ENCODE measurements at places on chromosomes 16 and 17.

DNA sequence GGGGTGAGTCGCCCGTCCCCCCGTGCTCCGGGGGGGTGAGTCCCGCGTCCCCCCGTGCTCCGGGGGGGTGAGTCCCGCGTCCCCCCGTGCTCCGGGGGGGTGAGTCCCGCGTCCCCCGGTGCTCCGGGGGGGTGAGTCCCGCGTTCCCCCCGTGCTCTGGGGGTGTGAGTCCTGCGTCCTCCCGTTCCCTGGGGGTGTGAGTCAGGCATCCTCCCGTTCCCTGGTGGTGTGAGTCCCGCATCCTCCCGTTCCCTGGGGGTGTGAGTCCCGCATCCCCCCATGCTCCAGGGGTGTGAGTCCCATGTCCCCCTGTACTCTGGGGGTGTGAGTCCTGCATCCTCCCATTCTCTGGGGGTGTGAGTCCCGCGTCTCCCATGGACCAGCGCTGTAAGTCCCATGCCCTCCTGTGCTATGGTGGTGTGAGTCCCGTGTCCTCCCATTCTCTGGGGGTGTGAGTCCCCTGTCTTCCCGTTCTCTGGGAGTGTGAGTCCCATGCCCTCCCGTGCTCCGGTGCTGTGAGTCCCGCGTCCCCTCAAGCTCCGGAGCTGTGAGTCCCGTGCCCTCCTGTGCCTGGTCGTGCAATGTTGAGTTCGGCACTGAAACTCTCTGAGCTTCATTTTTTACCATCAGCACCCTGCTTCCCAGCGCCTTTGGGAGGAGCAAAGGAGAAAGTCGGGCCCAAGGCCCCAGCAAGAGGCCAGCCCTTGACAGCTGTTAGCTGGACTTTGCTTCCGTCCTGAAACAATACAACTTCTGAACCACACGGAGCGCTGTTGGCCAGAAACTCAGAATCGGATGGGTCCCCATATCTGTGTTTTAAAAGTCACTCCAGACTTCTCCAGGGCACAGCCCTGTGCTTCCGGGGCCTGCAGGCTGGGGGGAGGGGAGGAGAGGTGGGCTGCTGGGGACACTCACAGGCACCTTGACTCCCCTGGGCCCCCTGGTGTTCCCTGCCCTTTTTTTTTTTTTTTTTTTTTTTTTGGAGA is 11.5 kb upstream of the ZC3H18 start:
- DNase-seq = no peak

GRCh38 chr16:1052721-1053120 is 19.8 kb upstream of the SSTR5 start:
- DNase-seq = no peak

- no peak for DNase-seq
These were observed 306.0 kb upstream of the KCNJ16 start for GRCh38 chr17:69769050-69769449.

DNA sequence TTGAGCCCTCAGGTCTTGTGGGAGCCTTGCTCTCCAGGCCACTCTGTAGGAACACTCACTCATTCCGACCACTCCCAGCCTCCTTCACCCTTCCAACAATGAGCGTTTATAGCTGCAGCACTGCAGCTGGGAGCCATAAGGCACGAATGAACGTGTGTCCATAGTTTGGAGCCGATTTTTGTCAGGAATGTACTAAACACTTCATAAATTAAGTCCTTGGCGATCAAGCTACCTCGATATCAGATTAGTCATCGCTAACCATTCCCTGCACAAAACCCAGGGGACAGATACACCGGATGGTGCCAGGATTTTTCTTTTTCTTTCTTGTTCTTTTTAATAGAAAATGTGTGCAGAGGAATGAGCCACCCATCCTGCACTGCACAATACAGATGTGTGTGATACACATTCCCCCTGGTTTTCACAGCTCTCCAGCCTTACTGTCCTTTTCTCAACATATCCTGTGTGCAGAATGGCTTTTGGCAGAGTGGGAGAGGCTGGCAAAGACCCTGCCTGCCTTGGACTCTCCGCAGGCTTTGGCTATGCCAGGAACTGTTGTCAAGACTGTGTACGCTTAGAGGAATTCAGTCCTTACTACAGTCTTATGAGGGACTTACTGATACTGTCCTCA is 68.4 kb upstream of the ELAC2 start:
- no peak for DNase-seq

- DNase-seq = peak; percentile 3
These were observed 999 bp upstream of the FLYWCH2 start for GRCh38 chr16:2881783-2882649.

- DNase-seq = no peak
These were observed 94.7 kb upstream of the MPHOSPH6 start for GRCh38 chr16:82264756-82265155.

DNA sequence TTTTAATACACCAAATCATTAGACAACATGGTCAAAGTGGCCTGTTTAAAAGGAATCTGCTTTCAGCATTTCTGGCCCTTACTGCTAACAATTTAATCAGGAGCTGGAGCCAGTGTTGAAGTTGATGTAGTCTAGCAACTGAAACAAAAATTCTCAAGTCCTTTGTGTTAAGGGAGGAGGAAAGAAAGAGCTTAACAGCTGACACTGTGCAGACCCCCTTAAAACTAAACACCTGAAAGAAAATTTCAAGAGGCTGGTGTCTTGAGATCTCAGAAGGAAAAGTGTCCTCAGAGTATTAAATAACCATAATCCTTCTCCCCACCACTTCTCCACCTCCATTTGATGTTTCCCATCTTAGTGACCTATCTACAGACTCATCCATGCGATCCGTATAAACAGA is 232.1 kb downstream of the FTO start:
- DNase-seq = no peak

DNA sequence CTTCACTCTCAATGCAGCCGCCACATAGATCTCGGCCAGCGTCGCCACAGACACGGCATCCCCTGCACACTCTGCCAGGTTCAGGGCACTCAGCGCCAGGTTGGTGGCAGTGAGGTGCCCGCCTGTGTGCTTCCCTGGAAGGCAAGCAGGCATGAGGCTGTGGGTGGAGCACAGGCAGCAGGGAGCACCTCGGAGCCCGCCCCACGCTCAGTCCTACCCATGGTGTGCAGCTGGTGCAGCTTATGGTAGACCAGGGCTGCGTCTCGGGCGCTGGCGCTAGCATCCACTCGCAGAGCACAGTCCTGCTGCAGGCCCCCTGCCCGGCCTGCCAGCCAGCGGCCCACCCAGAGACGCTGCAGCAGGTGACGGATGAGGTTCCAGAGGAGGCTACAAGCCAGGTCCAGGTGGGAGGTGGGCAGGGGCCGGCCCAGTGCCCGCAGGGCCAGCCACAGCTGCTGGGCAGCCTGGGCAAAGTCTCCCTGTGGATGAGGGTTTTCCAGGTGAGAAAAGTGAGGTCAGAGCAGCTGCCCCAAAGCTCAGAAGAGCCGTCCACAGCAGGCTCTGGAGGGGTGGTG is 20.5 kb downstream of the SREBF1 start:
- DNase-seq = no peak
